Stimulated activated CD4-positive, alpha-beta T cell treated with anti-CD3 and anti-CD28 coated beads, Interleukin-4, amount 100 ng/mL, for 4 hours (primary cell): ENCODE measurements at places on chromosomes 4 and X.

DNA sequence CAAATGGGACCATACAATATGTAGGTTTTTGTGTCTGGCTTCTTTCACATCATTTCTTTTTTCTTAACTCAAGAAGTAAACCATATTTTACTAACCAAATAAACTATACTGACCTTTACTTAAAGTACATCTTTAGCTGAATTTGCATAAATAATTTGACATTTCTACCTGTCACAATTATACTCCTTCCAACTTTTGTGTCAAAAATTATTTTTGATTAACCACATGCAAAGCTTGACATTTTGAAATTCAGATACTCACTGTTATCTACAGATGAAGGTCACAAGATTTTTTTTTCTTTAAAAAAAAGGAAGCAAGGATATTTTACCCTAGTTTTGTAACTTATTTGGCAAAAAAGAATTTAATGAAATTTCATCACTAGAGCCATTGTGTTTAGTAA lies 12.0 kb upstream of the RAB9A start:
- no peak for DNase-seq

GRCh38 chr4:5845035-5845905 lies 47.6 kb downstream of the CRMP1 start:
- DNase-seq, result no peak

DNA sequence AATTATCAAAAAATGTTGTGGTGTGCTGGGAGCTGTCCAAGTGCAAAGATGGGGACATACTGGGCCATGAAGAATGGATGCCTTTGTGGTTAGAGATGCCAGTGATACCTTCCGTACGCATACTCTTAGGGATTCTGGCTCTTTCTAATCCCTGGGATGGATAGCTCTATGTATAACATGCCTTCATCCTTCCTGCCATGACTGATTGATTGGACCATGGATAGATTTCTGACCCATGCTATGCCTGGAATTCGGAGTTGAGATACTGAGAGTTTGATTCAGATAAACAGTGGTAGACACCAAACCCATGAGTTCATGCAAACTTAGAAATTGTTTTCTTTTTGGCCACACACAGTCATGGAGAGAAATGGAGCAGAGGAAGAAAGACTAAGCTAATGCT lies 147.2 kb upstream of the WDFY3 start:
- DNase-seq, result no peak

DNA sequence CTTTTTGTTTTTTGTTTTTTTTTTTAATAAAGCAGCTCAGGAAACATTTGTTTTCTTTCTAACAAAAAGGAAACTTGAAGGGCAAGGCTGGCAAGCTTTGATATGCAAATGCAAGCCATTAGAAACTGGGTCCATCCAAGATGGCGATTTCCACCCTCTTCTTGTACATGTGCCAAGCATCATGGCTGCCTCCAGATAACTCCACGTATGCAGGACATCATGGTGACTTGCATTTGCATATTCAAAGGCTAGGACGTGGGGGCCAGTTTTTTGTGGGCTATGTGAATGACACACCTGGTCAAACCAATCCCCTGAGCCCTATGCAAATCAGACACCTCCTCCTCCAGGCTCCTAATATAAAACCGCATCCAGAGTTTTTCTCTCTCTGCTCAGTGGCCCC lies 692.6 kb downstream of the FAM133A start:
- no peak for DNase-seq

- DNase-seq, result no peak
Measured at GRCh38 chrX:16654093-16654492, 4.1 kb downstream of the S100G start.

DNA sequence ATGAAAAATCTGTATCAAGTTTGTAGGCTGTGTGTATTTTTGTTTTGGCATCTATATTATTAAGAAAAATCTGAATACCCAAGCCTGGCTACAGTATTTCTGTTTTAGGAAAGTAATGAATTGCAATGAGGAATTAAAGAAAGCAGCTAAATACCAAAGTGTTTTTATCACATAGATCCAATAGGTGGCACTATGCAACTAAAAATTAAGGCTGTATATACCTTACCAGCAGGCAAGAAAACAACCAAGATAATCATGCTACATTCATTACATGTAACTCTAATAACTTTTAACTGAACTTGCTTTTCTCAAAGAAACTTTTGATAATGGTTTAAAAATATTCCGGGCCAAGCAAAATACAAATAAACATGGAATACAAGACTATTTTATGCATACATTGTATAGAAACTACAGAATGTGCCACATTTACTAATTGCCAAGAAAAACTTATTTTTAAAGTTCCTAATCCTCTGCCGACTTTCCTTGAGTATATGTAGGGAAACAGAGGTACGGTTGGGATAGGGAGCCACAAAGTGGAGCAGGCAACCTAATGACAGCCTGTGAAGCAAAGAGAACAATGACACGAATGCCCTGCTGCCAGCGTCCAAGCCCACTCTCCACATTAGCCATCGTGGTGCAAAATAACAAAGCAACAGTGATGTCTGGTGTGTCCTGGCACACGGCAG lies 63.7 kb downstream of the SEC24D start:
- DNase-seq, result no peak

DNA sequence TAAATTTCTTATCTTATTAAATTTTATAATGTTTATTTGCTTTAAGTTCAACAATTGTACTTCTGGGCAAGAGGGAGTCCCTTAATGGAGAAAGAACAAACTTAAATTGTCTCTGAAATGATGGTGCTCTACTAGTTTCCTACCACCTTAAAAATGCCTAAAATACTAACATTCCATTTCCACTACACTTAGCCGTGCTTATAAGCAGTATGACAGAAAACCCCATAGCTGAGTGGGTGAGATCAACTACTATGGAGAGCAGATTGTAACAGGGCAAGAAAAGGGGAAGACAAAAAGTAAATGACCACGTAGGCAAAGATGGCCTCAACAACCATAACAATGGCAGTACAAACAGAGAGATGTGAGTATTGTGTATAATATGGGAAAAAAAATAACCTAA lies 35.0 kb downstream of the RFC1 start:
- no peak for DNase-seq

DNA sequence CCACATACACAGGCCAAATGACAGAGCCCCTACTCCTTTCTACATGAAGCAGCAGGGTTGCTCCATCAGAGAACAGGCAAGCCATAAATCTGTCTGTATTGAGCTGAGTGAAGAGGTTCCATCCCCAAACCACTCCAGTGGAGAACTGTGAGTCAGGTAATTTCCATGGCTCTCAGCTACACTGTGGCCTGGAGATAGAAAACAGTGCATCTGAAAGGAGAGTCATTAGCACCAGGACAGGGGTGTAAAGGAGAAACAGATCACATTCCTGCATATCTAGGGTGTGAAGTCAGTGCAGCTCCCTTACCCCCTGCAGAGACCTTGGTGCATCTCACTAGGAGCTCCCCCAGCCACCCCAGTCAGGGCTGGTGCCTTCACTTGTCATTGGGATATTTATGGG lies 314.7 kb downstream of the CHIC1 start:
- DNase-seq, result no peak

GRCh38 chrX:1393871-1394615 lies 2.1 kb upstream of the SLC25A6 start:
- DNase-seq, result no peak

DNA sequence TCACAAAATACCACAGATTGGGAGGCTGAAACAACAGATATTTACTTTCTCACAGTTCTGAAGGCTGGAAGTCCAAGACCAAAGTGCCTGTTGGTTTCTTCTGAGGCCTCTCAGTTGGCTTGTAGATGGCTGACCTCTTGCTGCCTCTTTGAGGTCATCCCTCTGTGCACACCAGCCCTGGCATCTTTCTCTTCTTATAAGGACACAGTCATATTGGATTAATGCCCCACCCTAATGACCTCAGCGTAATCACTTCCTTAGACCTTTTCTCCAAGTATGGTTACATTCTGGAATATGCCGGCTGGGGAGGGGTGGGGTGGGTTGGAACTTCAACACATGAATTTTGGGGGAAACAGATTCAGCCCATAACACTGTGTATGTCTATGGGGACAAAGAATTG lies 116.2 kb upstream of the LNX1 start:
- DNase-seq, result no peak

- no peak for DNase-seq
Measured at GRCh38 chr4:159983082-159983481, 880.2 kb downstream of the RAPGEF2 start.

DNA sequence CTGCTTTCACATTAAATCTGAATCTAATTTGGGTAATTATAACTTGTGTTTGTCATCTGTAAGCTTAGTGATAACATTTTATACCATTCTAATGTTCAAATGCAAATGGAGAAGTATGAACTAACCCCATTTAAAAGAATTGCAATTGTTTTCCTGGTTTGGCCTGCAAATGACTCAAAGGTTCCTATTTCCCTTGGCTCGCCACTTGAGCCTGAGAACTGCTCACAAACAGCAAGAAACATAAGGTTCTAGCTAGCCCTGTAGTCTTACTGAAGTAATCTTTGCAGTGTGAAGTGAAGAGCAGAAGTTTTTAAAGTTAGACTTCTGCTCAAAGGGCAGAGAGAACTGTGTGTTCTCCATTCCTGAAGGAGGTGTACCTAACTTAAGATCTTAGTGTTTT lies 27.2 kb downstream of the UPRT start:
- DNase-seq, result no peak

- DNase-seq, result no peak
Measured at GRCh38 chrX:74579597-74580198, 34.7 kb downstream of the RLIM start.

DNA sequence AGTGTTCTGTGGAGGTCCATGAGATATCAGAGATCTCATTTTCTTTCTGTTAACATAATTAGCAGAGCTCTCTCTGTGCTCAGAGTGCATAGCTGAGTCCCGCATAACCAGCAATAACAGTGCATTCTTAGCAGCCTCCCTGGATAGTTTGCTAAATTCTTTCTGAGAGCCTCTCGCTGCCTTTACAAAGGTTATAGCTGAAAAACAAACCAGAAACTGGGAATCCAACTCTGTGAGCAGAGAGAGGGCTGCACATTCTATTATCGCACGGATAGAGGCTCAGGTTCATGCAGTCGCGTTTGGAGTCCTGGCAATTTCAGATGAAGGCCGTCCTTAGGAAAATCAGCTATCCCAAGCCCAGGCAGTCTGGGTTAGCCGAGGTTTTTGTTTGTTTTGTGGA lies 1.2 kb downstream of the ENPP6 start:
- no peak for DNase-seq

- no peak for DNase-seq
Measured at GRCh38 chrX:37424000-37424429, 74.9 kb downstream of the PRRG1 start.

DNA sequence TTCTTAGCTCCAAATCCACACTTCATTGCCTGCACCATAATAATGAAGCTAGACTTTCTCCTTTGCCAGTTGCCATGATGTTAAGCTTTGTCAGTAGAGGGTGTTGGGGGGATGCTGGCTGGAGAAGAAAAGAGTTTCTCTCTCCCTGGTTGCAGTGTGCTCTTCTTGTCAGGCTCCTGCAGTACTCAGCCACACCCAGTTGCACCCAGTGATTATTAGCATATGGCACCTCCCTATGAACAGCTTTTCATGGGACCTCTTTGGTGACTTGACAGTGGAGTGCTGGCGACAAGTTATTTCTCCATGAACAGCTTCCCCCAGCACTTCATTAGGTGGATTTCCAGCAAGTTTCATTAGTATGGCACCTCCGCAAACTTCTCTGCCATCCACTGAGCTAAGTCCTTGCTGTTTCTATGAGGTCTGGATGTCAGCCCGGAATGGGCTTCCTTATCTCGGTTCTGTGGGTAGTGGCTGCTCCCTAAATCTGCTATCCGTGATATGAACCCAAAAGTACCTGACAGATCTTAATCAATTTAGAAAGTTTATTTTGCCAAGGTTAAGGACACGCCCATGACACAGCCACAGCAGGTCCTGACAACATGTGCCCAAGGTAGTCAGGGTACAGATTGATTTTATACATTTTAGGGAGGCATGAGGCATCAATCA lies 18.8 kb upstream of the OTUD4 start:
- no peak for DNase-seq

DNA sequence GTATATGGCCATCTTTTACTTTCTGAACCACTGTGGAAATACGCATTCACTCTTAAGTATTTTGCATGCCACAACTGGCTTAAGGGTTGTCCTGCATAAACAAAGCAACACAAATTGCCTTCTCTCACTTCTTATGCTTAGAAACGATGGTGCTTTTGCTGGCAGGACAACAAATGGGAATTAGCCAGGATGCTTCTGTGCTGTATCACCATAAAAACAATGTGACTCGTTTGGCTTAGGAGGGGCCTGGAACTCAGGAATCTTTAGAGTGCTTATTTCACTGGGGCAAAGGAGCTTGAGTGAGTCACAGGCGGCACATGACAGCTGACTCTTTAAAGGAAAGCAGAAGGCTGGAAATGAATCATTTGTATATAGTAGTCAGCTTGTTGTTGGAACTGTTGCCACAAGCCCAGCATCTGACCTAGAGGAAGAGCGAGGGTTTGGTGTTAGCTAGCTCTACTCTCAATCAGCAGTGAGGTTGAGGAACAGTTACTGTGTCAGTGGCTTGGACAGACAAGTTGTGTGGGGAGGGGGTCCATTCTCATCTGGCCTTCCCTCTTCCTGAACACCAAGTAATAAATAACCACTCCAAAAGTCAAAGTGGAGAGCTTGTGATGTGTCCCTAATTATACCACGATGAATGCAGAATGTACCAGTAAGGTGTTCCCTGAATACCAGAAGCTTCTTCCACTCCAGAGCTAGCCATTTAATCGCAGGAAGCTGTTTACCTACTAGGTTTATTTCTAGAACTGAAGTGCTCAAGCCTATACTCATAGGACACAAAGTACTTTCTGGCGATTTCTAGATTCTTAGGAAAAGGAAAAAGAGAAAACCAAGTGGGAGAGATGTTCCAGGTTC lies 293.1 kb downstream of the CAMK2D start:
- peak; percentile 14 for DNase-seq

- DNase-seq, result no peak
Measured at GRCh38 chr4:182245541-182246215, 2.5 kb downstream of the TENM3 start.

GRCh38 chr4:3464911-3465697 lies 2.0 kb downstream of the DOK7 start:
- no peak for DNase-seq

DNA sequence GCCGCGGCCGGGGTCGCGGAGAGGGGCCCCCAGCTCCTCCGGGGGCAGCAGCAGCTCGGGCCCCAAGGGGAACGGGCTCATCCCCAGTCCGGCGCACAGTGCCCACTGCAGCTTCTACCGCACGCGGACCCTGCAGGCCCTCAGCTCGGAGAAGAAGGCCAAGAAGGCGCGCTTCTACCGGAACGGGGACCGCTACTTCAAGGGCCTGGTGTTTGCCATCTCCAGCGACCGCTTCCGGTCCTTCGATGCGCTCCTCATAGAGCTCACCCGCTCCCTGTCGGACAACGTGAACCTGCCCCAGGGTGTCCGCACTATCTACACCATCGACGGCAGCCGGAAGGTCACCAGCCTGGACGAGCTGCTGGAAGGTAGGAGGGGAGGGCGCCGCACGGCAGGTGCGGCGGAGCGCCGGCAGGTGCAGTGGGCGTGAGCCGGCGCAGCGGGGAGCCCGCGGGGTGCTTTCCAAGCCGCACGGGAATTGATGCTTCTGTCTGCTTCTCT lies 886 bp downstream of the DCLK2 start:
- DNase-seq, result no peak
